ENCODE measurements at places on chromosomes 5 and 9. TPM values are rescaled to one million over a fixed set of nuclear protein-coding genes. Genes with fewer than 3 reads are reported as not detected.

ESM1 gene
- total RNA-seq, result 0.37 TPM

PCDHGA6 gene
- 0.22 TPM for total RNA-seq

MED22 gene
- 46.3 TPM for total RNA-seq

HTR1A gene
- total RNA-seq, result not detected

CAMK4 gene
- total RNA-seq, result 57.4 TPM

IRX2 gene
- total RNA-seq, result not detected

ORM1 gene
- total RNA-seq, result not detected

ZMAT2 gene
- 71.2 TPM for total RNA-seq

HCN1 gene
- not detected for total RNA-seq

TNC gene
- total RNA-seq, result 1.4 TPM

- no peak for DNase-seq
- H3K4me1 ChIP-seq, result no peaks in the 10 kb centered on the region
- no peaks in the 10 kb centered on the region for H3K36me3 ChIP-seq
- no peak overlapping the region for H3K27ac ChIP-seq
- no peaks in the 10 kb centered on the region for H3K27me3 ChIP-seq
- no peak overlapping the region for H3K4me3 ChIP-seq
Observed at GRCh38 chr5:116813906-116814305, 239.3 kb upstream of the SEMA6A start.

DNA sequence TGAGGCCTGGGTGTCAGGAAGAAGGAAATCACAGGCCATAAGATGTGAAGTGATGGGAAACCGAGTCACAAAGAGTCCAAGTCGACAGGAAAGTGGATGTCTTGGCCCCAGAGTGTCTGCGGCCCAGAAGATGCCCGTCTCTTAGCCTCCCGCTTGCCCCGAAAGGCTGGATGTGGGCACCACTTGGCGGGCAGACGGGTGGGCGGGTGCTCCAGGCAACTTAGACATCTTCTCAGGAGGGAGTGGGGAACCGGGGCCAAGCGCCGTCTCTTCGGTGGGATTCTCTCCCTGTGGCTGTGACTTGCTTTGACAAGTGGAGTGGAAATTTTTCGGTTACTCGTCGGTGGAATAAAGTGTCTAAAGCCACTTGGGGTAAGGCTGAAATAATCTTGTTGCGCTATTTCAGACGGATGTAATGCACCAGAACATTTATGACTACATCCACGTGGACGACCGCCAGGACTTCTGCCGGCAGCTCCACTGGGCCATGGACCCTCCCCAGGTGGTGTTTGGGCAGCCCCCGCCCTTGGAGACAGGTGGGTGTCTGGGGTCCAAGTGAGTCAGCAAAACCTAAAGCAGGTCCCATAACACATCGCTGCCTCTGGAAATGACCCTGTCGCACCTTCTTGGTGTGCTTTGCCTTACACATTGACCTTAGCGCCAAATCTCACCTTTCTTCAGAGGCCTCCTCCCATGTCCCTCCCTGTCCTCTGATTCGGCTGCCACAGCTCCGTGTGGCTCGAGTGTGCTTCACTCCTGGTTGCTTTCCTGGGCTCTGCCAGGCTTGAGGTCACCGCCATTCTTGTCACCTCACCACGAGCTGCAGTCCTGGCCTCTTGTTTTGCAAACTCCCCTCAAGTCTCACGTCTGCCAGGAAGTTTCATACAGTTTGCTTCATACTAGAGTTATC is 20.4 kb upstream of the EXOC3 start:
- H3K27me3 ChIP-seq, result no peaks in the 10 kb centered on the region
- no peak overlapping the region for H3K27ac ChIP-seq
- H3K36me3 ChIP-seq, result no peaks in the 10 kb centered on the region
- H3K4me1 ChIP-seq, result no peaks in the 10 kb centered on the region

DNA sequence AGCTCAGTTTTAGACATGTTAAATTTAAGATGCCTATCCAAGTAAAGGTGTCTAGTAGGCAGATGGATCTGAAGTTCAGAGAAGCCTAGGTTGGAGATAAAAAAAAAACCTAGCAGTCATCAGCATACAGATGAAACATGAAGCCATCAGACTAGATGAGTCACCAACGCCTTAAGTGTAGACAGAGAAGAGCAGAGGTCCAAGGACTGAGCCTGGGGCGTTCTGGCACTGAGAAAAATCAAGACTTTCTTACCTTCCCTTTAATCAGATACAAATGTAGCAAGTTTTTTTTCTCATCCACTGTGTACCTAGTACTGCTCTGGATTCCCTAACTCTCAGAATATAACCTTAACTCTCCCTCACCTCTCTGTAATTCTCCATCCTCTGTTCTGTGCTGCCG is 97.3 kb downstream of the SIL1 start:
- no peak overlapping the region for H3K4me3 ChIP-seq
- no peak overlapping the region for H3K27ac ChIP-seq
- no peaks in the 10 kb centered on the region for H3K4me1 ChIP-seq
- H3K27me3 ChIP-seq, result no peaks in the 10 kb centered on the region
- H3K36me3 ChIP-seq, result no peaks in the 10 kb centered on the region

DNA sequence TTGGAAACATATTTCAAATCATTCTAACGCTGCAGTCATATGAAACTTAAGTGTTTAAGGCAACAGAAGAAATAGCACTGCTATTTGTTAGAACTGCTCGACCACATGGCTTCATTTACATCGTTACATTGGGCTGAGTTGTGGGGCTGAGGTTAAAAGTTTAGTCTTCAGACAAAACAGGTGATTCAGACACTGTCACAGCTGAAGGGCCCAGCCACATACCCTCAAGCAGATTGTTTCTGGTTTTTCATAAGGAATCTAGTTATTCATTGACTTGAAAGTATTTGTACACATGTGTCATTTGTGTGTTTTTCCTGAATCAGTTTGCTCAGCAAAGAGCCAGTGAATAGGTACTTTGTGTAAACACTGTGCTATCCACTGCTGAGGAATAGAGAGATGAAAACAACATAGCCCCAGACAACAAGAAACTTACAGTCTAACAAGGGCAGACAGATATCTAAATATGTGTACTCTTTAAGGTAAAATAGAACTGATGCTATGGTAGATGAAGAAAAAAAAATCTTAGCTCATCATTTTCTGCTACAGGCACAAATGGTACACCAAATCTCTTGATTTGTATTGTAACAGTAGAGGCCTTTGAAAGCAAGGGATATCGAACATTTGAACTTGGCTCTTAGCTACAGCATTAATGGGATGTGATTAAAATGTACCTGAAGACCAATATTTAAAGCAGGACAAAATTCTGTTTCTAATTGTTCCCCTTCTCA is 357.6 kb upstream of the RPS23 start:
- no peaks in the 10 kb centered on the region for H3K27me3 ChIP-seq
- no peak overlapping the region for H3K4me3 ChIP-seq
- H3K4me1 ChIP-seq, result no peaks in the 10 kb centered on the region
- H3K27ac ChIP-seq, result no peak overlapping the region

- no peak overlapping the region for H3K4me3 ChIP-seq
- H3K4me1 ChIP-seq, result peaks cover under 1% of the 10 kb centered on the region
- no peak overlapping the region for H3K27ac ChIP-seq
- H3K27me3 ChIP-seq, result no peaks in the 10 kb centered on the region
- no peaks in the 10 kb centered on the region for H3K36me3 ChIP-seq
- DNase-seq, result no peak
Observed at GRCh38 chr9:133247632-133248031, 27.4 kb downstream of the ABO start.

DNA sequence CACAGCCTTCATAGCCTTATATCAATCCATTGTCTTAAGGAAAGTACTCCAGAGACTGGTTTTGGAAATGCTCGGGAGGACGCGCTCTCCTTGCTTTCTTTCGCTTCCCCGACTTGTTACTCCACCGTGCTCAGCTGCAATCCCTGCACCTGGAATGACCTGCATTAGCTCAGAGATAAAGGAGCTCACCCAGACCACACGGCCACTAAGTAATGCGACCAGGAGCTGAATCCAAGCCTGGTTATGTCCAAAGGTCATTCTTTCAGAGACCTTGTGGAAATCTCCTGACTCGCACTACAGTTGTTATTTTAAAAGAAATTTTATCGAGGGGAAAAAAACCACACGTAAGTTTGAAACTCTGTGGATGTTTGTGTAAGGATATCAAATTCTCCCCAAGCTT is 135.3 kb upstream of the DPYSL3 start:
- H3K4me1 ChIP-seq, result no peaks in the 10 kb centered on the region
- no peaks in the 10 kb centered on the region for H3K27me3 ChIP-seq
- no peak overlapping the region for H3K27ac ChIP-seq
- H3K36me3 ChIP-seq, result no peaks in the 10 kb centered on the region
- no peak overlapping the region for H3K4me3 ChIP-seq

- no peaks in the 10 kb centered on the region for H3K36me3 ChIP-seq
- H3K27me3 ChIP-seq, result no peaks in the 10 kb centered on the region
- no peak overlapping the region for H3K4me3 ChIP-seq
Observed at GRCh38 chr5:4020400-4020799, 424.8 kb downstream of the IRX1 start.

DNA sequence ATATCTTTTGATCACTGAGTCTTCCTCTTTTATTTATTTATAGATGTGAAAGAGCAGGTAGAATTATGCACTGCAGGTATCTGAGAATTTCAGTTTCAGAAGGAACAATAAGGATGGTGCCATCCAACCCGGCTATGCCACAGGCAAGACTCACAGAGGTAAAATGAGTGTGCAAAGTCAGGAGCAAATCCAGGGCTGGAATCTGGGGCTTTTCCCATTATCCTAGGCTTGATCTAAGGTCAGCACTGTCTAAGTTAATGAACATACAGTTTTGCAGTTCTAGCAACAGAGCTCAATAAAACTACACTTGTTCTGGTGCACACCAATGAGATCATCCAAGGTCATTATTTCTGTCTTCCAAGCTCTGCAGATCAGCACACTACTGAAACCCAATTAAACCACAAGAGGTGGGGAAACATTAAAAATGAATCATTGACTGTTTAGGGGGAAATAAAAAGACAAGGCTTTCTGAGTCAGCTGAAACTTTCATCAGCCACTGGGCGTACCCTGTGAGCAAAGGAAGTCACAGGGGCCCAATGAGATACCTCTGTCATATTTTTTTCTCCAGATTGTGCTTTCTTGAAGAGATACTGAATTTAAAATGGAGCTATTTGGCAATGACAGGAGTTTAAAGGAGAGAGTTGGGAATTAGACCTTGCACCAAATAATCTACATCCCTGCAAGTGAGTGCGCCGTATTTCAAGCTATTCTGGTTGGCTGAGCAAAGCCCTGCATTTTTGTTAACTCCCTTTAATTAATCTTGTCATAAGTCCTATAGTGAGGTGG is 662.2 kb upstream of the ZNF608 start:
- no peak overlapping the region for H3K4me3 ChIP-seq
- H3K27me3 ChIP-seq, result no peaks in the 10 kb centered on the region
- H3K27ac ChIP-seq, result no peak overlapping the region
- H3K4me1 ChIP-seq, result no peaks in the 10 kb centered on the region
- DNase-seq, result no peak

GRCh38 chr9:135851748-135852147 is 55.6 kb downstream of the CAMSAP1 start:
- no peaks in the 10 kb centered on the region for H3K4me1 ChIP-seq
- no peak overlapping the region for H3K4me3 ChIP-seq
- H3K36me3 ChIP-seq, result peaks cover 4% of the 10 kb centered on the region

GRCh38 chr9:524008-524407 is 309.3 kb downstream of the DOCK8 start:
- H3K27me3 ChIP-seq, result no peaks in the 10 kb centered on the region
- no peaks in the 10 kb centered on the region for H3K36me3 ChIP-seq
- no peaks in the 10 kb centered on the region for H3K4me1 ChIP-seq
- H3K27ac ChIP-seq, result no peak overlapping the region
- no peak overlapping the region for H3K4me3 ChIP-seq
- no peak for DNase-seq

DNA sequence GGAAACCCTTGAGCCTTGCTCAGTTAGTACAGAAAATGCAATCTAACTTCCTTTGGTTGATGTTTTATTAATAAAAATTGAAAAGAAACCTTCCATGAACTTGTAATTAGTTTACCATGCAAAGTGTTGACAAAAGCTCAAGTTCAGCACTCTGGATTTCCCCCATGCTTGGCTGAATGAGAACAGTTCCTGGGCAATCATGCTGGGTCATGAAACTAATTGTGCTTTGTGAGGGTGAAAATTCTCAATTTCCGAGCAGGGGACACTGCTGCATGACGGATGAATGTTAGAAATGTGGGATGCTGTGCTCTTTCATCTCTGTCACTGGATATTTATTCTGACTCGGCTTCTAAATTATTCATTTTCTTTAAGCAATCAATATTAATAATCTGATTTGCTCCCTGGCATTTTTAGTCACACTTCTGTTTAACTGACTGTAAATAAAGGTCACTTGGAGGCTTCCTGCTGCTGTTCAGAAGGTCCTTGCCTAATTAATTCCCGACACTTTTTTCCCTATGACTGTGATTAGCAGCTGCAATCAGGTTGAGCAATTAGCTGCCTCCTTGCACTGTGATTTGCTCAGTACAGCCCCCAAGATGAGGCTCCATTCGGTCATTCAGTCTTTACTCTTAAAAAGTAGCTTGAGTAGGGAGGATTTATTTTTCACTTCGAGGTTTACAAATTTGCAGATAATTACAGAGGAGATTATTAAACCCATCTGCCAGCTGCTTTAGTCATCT is 678.1 kb upstream of the ZNF608 start:
- no peaks in the 10 kb centered on the region for H3K36me3 ChIP-seq
- H3K4me3 ChIP-seq, result no peak overlapping the region
- H3K4me1 ChIP-seq, result no peaks in the 10 kb centered on the region
- no peak for DNase-seq
- no peaks in the 10 kb centered on the region for H3K27me3 ChIP-seq

- no peaks in the 10 kb centered on the region for H3K36me3 ChIP-seq
- no peak overlapping the region for H3K27ac ChIP-seq
- H3K4me1 ChIP-seq, result no peaks in the 10 kb centered on the region
- DNase-seq, result no peak
- H3K27me3 ChIP-seq, result no peaks in the 10 kb centered on the region
Observed at GRCh38 chr5:95134326-95134725, 150.6 kb downstream of the MCTP1 start.

- no peak for DNase-seq
- H3K4me3 ChIP-seq, result no peak overlapping the region
- no peak overlapping the region for H3K27ac ChIP-seq
- H3K27me3 ChIP-seq, result no peaks in the 10 kb centered on the region
- no peaks in the 10 kb centered on the region for H3K36me3 ChIP-seq
Observed at GRCh38 chr9:127345566-127345965, 51.4 kb upstream of the SLC2A8 start.

- no peak overlapping the region for H3K4me3 ChIP-seq
- H3K27me3 ChIP-seq, result no peaks in the 10 kb centered on the region
- no peaks in the 10 kb centered on the region for H3K4me1 ChIP-seq
- no peak for DNase-seq
Observed at GRCh38 chr5:122805481-122805880, 30.6 kb downstream of the SNX2 start.

DNA sequence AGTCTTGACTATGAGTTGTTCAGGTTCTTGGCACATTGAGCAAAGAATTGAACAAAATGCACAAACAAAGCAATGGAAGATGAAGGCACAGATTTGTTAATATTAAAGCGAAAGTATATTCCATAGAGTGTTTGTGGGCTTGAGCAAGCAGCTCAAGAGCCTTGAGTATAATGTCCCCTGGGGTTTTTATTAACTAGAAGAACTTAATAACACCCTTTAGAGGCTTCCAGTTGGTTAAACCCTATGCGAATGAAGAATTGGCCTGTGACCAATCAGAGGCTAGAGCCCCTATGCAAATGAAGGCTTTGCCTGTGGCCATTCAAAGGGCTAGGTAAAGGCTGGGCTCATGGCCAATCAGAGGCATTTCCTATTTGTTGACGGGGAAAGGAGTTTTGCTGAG is 135.3 kb upstream of the IL12B start:
- H3K27me3 ChIP-seq, result no peaks in the 10 kb centered on the region
- no peak for DNase-seq
- no peak overlapping the region for H3K27ac ChIP-seq
- H3K36me3 ChIP-seq, result no peaks in the 10 kb centered on the region
- H3K4me3 ChIP-seq, result no peak overlapping the region
- peaks cover 22% of the 10 kb centered on the region for H3K4me1 ChIP-seq

Measured in CD8-positive, alpha-beta memory T cell (primary cell).